Kidney (tissue), 22 donors: ENCODE measurements at places on chromosomes 2 and 18. TPM values are rescaled to one million over a fixed set of nuclear protein-coding genes. Genes with fewer than 3 reads are reported as not detected.

DNA sequence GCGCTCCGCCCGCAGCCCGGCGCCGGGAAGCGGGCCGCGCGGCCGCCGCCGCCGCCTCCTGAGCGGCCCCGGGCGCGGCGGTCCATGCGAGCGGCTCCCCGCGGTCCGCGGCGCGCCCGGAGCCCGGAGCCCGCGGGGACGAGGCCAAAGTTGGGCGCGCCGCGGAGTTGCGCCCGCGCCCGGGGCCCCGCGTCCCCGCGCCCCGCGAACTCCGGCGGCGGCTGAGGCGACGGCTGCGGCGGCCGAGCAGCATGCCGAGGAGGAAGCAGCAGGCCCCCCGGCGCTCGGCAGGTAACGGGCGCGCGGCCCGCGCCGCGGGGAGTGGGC is 992 bp downstream of the TSHZ1 start:
- no peak for DNase-seq

GRCh38 chr2:42249887-42250286 is 80.7 kb downstream of the EML4 start:
- DNase-seq, result no peak

DNA sequence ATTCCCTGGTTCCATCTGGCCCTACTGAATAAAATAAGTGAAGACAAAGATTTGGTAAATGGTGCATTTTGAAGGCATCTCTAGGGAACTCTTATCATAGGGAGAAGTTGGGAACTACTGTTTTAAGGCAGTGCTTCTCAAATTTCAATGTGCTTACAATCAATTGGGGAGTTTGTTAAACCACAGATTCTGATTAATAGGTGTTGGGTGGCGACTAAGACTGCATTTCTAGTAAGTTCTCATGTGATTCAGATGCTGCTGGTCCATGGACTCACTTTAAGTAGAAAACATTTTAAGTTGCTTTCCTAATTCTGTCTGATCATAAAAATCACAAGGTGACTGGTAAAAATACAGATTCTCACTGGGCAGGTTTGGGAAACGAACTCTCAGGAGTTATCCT is 14.6 kb downstream of the FARSB start:
- no peak for DNase-seq

DNA sequence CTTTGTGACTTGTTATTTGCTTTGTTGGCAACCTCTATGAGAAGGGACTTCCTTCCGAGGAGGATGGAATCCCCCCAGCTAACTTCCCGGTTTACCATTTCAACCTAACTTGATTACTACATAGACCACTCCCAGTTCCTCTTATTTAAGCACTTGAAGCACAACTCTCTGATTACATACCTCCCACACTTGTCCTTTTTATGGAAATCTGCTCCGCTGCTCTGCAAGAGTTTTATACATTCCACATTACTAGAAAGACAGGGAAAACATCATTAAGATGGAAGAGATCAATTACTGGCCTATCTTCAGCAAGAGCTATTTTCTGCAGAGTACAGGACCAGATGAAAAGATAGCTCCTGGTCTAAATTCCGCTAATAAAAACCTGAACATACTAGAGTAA is 160.0 kb upstream of the PGAP1 start:
- no peak for DNase-seq

DNA sequence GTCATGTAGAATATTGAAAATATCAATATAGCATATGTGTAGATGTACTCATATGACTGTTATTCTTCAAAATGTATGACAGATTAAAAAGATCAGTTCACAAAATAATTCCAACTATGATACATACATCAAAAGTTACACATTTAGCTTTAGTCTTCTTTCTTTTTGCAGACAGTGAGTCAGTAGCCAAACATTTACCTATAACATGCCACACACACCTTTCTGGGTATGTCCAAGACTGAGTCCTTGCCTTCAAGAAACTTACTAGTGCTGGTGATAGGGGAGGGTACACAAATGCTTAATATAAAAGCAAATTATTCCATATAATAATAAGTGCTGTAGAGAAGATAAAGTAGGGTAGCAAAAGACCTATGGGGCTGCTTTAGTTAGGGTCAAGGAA is 152.9 kb upstream of the WDSUB1 start:
- DNase-seq, result no peak

- no peak for DNase-seq
Measured at GRCh38 chr18:3140986-3141639, 78.7 kb downstream of the MYOM1 start.

DNA sequence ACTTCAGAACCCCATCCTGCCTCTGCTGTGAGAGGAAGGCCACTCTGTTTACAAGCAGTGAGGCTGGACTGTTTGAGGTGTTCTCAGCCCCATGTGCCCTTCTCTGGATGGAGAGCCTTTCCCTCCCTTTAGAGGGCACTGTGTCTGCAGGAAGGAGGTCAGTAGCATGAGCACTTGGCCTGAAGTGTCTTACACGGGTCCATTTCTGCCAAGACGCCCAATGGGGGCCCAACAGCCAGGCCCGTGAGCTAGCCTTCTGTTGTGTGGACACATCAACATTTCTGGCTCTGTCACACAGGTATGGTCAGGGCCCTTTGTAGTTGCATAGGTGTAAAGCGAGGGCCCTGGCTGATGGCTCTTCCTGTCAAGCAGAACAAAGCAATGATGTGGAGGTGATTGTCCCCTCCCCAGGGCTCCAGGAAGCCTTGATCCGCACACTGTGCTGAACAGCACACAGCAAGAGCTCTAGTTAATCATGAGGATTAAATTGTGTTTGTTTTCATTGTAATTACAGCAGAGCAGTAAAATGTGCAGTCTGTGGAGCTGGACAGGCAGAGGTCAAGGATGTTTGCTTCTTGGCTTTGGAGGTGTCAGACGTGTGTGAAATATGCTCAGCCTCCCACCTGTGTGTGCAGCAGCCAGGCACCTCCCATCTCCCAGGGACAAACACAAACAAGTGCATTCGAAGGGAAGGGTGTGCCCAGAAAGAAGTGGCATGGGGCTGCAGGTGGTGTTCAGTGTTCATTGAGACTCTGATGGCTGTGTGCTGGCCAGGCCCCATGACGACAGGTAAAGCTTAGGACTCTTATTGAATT is 132.1 kb downstream of the SH3RF3 start:
- DNase-seq, result peak; percentile 81

- DNase-seq, result no peak
Measured at GRCh38 chr2:29662861-29663260, 258.5 kb downstream of the ALK start.

- DNase-seq, result no peak
Measured at GRCh38 chr2:32485399-32485798, 128.6 kb downstream of the BIRC6 start.

GRCh38 chr2:3520591-3520990 is 1.3 kb upstream of the ADI1 start:
- DNase-seq, result no peak

- DNase-seq, result no peak
Measured at GRCh38 chr18:64270608-64271007, 121.7 kb upstream of the LINC00305 start.

GRCh38 chr18:6571239-6571602 is 156.5 kb upstream of the L3MBTL4 start:
- DNase-seq, result no peak

DNA sequence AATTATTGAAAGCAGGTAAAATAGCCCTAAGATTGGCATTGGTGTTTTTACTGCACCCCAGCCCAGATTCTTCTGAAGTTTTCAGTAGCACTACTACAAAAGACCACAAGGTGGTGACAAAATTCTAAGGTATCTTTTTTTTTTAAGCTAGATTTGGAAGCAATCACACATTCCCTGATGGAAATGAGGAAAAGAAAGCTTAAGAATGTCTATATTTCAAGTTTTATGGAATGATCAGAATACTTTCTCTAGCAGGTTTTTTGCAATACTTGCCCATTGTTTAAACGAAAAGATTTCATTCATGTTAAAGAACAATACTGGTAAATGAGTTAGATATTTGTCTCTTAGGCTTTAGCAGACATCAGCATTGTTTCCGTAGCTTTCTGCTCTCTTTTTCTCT is 32.1 kb upstream of the ZNF638 start:
- no peak for DNase-seq

GRCh38 chr18:76471593-76471992 is 23.4 kb downstream of the ZNF516 start:
- DNase-seq, result no peak

GRCh38 chr2:234606896-234607295 is 110.0 kb upstream of the ARL4C start:
- peak; percentile 67 for DNase-seq

DNA sequence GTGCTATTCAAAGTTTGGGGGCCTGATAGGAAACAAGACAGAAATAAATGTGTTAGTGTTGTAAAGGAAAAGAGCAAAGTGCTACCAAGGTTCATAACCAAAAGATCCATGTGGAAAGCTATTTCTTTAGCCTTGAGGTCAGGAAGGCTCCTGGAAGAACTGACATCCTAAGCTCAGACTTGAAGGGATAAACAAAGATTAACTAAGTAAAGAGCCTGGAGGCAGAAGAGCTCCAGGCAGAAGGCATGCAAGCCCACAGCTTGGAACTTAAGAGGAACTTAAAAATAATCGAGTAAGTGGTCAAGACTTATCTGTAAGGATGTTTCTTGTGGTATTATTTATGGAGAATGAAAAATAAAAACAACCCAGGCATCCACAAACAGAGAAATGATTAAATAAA is 245.0 kb upstream of the MGAT5 start:
- no peak for DNase-seq

DNA sequence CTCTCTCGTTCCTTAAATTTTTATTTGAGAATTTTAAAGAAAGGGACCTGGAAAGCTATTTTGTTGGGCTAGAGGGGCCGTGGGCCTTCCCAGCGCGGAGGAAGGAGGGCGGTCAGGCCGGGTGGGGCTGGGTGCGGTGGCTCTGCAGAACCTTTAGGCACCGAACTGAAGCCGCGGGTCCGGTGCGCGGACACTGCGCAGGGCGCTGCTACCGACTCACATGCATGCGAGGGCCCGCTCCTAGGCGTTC is 1.6 kb upstream of the TWIST2 start:
- DNase-seq, result no peak

GRCh38 chr18:10530852-10531251 is 5.0 kb downstream of the NAPG start:
- no peak for DNase-seq

DNA sequence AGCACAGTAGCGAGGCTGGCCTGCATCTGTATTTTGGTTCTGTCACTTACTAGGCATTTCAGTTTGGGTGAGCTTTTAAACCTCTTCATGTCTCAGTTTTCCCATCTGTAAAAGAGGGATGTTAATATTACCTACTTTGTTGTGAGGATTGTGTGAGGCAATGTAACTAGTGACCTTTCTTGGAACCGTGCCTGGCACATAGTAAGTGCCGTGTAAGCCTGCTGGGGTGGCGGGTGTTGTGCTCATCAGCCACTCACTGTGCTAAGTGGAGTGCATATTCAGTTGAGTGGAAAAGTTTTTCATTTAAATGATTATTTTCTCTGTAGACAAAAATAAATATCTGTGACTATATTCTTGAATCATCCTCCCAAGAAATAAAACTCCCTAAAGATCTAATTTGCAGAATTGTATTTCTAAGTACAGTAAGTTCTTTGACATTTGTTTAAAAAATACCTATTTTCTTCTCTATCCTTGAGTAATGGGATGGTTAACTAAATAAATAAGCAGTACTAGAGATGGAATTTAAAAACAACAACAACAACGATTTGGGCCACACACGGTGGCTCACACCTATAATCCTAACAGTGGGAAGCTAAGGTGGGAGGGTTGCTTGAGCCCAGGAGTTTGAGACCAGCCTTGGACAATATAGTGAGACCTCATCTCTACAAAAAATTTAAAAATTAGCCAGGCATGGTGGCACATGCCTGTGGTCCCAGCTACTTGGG is 56.7 kb downstream of the MALT1 start:
- no peak for DNase-seq

DNA sequence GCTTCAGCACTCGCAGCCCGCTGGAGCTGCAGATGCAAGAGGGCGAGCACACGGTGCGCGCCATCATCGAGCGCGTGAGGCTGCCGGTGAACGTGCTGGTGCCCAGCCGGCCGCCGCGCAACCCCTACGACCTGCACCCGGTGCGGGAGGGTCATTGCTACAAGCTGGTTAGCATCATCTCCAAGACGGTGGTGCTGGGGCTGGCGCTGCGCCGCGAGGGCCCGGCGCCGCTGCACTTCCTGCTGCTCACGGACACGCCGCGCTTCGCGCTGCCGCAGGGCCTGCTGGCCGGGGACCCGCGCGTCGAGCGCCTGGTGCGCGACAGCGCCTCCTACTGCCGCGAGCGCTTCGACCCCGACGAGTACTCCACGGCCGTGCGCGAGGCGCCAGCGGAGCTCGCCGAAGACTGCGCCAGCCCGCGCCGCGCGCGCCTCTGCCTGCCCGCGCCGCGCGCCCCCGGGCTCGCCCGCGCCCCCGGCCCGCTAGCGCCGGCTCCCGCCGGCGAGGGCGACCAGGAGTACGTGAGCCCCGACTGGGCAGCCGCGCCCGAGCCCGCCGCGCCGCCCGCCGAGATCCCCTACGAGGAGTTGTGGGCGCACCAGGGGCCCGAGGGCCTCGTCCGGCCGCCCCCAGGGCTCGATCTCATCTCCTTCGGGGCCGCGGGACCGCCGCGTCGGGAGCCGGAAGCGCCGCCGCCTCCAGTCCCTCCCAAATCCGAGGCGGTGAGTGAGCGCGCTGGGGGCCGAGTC is 11.8 kb downstream of the GAREM2 start:
- peak; percentile 89 for DNase-seq

DNA sequence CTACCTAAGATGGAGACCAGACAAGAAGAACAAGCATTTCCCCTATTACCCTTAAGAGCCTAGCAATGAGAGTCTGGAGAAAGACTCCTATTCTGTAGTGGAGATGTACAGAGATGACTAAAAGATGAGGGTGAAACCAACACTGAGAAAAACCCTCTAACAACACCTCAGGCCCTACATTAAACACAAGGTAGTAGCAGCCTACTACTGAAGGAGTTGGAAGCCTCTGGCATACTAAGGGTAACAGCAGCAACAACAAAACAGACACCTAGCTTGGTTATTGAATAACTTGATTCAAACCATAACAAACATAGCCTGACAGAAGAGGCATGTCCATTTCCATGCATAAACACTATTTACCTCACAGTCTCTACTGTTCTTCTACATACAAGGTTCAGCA is 60.5 kb downstream of the UGP2 start:
- DNase-seq, result no peak

GRCh38 chr2:222176890-222177289 is 121.9 kb downstream of the PAX3 start:
- peak; percentile 8 for DNase-seq

The ADRA2B gene
- total RNA-seq, result 1.4 TPM

The FBXO15 gene
- total RNA-seq, result 3.5 TPM

The OSR1 gene
- total RNA-seq, result 1.6 TPM

The PDE1A gene
- 70.5 TPM for total RNA-seq

The ECEL1 gene
- 6.7 TPM for total RNA-seq

The KLHL14 gene
- 15.4 TPM for total RNA-seq

The WDR33 gene
- 60.2 TPM for total RNA-seq

The CD8B gene
- total RNA-seq, result 2.5 TPM

The CHN1 gene
- total RNA-seq, result 14.1 TPM

The HOXD9 gene
- total RNA-seq, result 36.5 TPM

The ID2 gene
- 74.6 TPM for total RNA-seq

The MPP4 gene
- total RNA-seq, result 0.19 TPM

The LIMS3 gene
- 1.5 TPM for total RNA-seq
